Vein endothelial cell (primary cell): ENCODE measurements at places on chromosomes 6 and 20. TPM values are rescaled to one million over a fixed set of nuclear protein-coding genes. Genes with fewer than 3 reads are reported as not detected.

Gene MATN4
- total RNA-seq: 0.33 TPM in 1 of 2 replicates, not detected in the other

Gene PAQR8
- total RNA-seq: 6.5 and 10.1 TPM in 2 replicates

Gene MAPK13
- total RNA-seq: 3.3 and 4.9 TPM in 2 replicates

Gene TSPO2
- not detected in 2 replicates for total RNA-seq

Gene TAAR5
- not detected in 2 replicates for total RNA-seq

Gene COL9A3
- total RNA-seq: 0.19 and 0.65 TPM in 2 replicates

Gene TMEM244
- not detected in 2 replicates for total RNA-seq

Gene SCRT2
- not detected in 2 replicates for total RNA-seq

Gene COX4I2
- not detected in 2 replicates for total RNA-seq

Gene ENPP1
- 0.65 and 1.1 TPM in 2 replicates for total RNA-seq

Gene PHIP
- 21.6 and 32.5 TPM in 2 replicates for total RNA-seq

Gene BMP5
- total RNA-seq: not detected in 2 replicates

Gene PSORS1C2
- total RNA-seq: not detected in 2 replicates

Gene RPS21
- 715 and 841 TPM in 2 replicates for total RNA-seq

Gene DUSP15
- 0.19 and 0.65 TPM in 2 replicates for total RNA-seq

Gene AVP
- total RNA-seq: not detected in 2 replicates

Gene ADGB
- total RNA-seq: not detected in 2 replicates
